ENCODE measurements at places on chromosomes 1 and 21.

DNA sequence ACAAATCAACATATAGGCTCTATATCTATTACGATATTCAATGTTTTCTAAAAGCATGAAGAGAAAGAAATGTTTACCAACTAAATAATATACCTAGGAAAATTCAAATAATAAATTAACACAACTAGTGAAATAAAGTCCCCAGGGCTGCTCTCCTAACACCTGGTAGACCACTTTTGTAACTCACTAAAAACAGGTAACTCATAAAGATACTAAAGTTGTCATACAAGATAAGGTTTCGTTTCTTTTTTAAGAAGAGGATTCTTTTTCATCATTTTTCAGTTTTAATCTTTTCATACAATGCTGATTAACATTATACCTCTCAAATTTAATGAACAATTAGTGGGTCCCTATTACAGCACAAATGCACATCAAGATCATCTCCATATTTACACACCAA lies 99.0 kb downstream of the ZZZ3 start:
- no peak for DNase-seq

DNA sequence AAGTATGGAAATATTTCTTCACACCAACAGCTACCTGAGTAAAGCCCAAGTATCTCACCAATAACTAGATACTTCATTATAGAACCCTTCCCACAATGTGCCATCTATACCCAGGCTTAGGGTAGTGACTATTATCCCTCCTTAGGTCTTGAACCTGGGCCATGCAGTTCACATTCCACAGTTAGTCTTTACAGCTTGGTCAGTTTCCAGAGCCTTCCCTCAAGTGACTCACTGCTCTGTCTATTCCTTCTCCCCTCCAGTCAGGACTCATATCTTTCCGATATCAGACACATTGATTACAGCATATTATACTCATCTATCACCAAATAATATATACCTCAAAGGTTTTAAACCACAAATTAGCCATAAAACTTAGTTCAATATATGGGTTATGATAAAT lies 23.6 kb downstream of the VAMP4 start:
- no peak for DNase-seq

DNA sequence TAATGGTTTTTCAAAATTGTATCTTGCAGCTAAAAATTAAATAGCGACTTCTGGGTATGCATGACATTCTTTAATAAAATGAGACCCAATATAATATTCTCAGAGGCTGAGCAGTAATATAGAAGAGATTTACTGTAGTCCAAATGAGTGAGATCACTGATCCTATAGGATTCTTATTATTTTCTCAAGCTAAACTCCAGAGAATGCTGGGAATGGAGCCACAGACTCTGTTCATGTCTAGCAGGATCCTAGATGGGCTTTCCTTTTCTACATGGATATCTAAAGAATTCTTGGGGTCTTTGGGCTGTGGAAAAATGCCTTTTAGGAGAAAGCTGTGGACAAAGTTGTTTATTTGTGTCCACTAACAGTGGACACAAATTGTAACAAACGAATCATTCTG lies 150.7 kb upstream of the ZNF644 start:
- DNase-seq, result no peak

- no peak for DNase-seq
Observed at GRCh38 chr1:15339570-15339969, 70.1 kb upstream of the EFHD2 start.

- no peak for DNase-seq
Observed at GRCh38 chr1:14681182-14681581, 82.7 kb downstream of the KAZN start.

DNA sequence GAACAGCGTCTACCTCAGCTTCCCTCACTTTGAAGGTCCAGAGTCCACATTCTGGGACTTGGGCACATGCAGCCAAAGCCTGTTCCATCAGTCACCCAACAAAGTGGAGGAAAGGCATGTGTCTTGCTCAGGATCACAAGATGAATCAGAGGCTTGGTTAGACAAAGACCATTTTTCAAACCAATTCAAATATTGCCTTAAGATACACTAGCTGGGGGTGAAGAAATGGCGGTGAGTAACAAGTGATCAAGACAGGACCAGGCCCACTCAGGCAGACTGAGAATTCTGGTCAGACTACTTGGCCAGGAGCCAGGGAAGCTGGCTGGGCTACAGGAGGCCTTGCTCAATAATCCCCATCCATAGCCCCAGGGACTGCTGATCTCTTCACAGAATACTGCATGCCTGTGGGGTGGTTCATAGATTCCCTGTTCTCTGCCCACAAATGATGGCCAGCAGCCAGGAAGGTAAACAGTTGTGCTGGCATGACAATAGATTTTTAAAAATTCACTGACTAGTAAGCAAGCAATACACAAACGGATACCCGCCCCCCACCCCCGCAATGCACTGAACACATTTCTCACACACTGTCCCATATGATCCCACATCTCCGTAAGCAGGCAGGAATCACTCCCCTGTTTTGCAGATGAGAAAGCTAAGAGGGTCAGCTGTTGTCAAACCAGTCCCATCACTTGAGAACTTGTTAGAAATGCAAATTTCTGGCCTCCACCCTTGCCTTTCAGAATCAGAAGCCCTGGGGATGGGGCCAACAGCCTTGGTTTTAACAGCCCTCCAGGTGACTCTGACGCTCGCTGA lies 27.2 kb downstream of the ERI3 start:
- no peak for DNase-seq

DNA sequence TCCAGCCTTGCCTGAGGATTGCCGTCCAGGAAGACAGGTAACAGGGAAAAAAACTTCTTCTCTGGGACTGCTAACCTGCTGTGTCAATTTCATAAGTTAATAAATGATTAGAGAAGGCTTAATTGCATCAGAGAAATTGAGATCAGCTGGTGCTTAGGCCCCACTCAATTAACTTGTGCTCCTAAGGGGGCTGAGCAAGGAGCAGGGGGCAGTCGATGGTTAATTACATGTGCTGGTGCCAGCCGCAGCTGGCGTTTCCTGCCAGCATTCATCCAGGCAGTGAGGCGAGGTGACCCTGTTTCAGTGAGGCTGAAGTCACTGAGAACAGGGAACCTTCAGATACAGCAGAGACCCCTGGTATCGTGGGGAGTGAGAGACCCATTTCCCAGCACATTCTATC lies 60.0 kb downstream of the FAM163A start:
- no peak for DNase-seq

DNA sequence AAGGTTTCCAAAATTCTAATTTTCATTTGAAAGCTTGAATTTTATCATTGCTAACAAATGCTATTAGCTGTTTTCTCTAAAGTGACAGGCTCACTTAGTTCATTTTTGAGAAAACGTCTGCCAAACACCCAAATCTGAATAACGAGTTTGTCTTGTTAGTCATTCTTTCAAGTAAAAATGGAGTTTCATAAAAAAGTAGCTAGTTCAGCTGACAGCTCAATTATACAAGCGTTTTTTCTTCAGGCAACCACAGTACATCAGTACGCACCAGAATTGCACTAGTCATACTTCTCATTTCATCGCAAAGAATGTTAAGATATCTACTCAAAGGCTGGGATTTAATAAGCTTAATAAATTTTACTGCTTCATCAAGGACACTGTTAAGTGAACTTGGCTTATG lies 72.3 kb upstream of the SLFNL1 start:
- no peak for DNase-seq

DNA sequence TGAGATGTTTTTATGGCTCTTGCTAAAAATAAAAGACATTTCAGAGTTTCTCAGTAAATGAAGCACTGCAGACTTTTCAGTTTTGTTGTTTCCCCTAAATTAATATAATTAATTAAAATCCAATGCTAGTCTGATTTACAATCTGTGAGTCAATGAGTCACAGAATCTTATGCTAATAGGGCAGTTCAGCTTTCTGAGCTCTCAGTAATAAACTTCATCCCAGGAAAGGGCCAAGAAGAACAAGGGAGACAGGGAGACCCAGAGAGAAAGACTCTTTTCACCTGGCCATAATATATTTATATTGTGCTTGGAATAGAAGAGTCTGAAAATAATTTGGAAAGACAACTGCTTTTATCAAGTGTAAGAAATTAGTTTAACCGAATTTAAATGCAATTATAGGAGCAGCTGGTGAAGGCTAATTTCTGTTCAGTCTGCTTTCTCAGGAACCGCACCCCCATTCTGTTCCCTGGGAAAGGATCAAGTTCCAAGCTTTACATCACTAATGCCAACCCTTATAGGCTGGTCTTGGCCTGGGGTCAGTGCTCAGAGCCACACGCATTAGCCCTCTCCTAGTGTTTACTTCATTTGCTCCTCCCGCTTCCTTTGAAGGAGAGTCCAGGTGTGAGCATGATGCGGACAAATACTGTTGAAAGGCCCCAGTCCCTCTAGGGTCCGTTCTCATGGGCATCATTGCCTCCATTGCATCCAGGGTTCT lies 145.6 kb downstream of the ZBTB18 start:
- no peak for DNase-seq
